CD4-positive, alpha-beta T cell (primary cell): ENCODE measurements at places on chromosomes 3 and 15.

DNA sequence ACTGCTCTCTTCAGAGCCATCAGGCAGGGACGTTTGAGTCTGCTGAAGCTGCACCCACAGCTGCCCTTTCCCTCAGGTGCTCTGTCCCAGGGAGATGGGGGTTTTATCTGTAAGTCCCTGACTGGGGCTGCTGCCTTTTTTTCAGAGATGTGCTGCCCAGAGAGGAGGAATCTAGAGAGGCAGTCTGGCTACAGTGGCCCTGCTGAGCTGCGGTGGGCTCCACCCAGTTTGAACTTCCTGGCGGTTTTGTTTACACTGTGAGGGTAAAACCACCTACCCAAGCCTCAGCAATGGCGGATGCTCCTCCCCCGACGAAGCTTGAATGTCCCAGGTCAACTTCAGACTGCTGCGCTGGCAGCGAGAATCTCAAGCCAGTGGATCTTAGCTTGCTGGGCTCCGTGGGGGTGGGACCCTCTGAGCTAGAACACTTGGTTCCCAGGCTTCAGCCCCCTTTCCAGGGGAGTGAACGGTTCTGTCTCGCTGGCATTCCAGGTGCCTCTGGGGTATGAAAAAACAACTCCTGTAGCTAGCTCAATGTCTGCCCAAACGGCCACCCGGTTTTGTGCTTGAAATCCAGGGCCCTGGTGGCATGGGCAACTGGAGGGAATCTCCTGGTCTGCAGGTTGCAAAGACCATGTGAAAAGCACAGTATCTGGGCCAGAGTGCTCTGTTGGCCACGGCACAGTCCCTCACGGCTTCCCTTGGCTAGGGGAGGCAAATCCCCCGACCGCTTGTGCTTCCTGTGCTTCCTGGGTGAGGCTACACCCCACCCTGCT lies 21.1 kb upstream of the ST6GAL1 start:
- DNase-seq = peak; percentile 77

DNA sequence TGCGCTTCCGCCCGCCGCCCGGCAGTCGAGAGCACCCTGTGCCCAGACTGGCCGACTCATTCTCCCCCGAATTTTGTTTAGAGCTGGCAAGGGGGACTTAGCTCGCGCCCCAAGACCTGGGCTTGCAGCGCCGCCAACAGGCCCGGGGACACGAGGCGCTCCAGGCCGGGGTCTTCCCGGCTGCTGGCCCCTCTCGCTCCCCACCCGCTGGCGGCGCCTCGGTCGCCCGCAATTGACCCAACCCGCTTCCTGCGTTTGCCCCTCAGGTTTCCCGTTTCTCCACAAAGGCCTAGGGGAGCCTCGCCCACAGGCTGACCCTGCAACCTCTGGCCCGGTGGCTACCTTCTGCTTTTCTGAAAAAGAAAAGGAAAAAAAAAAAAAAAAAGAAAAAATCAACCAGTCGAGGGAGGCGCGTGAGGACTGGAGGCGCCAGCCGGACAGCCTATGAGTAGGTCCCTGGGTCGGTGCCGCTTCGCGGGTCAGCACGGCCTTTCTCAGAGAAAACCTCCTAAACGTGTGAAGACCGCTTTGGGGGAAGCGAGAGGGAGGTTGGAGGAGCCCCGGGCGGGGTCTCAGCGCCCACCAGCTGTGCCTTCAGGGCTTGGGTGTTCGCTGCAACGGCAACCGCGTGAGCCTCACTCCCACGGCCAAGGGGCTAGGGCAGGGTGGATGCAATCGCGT lies 7.2 kb downstream of the FOXL2 start:
- no peak for DNase-seq

GRCh38 chr15:73328149-73328820 lies 40.5 kb downstream of the HCN4 start:
- DNase-seq = no peak

DNA sequence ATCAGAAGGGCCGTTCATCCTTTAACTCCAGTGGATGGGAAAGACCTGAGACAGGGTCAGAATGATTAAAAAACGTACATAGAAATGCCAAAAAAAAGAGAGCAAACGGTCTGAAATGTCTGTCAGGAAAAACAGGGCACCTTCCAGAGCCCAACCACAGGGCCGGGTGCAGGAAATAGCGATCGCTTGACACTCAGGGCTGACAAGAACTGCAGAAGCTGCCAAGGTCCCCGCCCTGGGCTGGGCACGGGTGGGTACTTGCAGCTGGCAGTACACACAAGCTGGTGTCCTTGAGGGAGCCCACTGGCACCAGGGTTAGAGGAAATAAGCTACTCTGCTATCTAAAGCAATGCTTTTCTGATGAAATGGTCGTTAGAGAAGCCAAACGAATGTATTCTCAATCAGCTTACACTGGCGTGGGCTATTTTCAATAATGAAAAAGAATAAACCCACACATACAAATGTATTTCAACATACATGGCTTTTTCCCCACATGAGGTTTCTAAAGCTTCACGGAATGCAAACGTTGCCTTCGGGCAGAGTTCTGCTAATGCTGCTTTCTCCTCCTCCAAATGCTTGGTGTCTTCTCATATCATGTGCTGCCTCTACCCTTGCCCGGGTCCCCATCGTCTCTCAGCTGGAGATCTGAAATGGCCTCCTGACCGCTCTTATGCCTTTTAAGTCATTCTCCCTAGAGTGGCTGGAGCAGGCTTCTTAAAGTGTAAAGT lies 15.6 kb downstream of the FRMD4B start:
- no peak for DNase-seq

DNA sequence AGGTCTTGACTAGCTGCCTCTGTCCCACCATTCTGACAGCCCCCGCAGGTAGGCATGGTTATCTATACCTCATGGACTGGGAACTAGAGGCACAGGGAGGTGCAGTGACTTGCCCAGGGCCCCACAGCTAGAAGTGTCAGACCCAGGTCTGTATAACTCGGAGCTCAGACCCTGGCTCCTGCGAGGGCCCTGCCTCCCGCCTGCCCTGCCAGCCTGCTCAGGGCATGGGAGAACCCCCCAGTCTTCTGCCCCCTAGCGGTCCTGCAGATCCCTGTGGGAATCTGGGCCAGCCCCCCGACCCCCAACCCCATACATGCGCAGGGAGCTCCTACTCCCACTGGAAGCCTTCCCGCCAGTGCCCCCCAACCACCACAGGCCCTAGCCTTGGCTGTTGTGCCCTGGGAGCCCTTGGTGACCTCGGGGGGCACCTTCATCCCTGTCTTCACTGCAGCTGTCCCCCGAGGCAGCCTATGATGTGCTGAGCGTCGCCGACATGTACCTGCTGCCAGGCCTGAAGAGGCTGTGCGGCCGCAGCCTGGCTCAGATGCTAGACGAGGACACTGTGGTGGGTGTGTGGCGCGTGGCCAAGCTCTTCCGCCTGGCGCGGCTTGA lies 6.9 kb downstream of the ABTB1 start:
- DNase-seq = no peak

- no peak for DNase-seq
These were observed 273.0 kb downstream of the DIPK2A start for GRCh38 chr3:144244662-144245061.

DNA sequence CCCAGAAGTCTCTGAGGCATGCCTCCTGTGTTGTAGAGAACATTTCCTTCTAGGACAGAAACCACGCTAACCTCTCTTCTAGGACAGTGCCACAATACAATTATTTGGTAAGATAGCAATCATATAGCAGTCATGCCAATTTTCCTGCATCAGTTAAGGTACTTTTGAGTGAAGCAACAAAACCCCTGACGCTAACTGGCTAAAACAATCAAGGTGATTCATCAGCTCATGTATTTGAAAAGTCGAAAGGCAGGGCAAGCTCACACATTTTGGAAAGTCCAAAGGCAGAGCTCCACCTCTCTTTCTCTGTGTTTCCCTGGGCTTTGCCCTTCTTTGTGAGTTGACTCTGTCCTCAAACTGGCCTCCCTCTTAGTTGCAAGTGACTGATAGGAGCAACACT lies 10.1 kb downstream of the TERC start:
- DNase-seq = no peak

DNA sequence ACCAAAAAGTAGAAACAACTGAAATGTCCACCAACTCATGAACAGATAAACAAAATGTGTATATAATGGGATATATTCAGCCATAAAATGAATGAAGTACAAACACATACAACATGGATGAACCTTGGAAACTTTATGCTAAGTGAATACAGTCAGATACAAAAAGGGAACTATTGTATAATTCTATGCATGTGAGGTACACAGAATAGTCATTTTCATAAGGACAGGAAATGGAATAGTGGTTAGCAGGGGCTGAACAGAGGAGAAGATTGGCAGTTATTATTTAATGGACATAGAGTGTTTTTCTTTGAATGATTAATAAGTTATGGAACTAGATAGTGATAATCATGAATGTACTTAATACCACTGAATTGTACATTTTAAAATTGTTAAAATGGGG lies 20.0 kb upstream of the TRANK1 start:
- no peak for DNase-seq

DNA sequence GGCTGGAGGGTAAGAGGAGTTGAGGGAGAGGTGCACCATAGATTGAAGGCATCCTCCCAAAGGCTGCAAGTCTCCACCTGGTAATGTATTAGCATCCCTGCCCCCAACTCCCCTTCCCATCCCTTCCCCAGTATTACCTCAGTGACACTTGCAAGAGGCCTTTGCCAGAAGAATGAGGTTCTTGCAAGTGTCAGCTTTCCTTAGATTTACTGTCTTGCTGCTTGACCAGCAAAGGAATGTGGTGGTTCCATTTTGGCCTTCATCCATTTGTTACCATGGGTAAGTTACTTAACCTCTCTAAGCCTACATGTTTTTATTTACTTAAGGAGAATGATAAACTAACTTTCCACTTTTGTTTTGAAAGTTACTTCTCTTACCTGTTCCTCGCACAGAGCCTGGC lies 108.9 kb downstream of the LRTM1 start:
- DNase-seq = no peak

GRCh38 chr15:68340726-68341671 lies 63.5 kb downstream of the FEM1B start:
- DNase-seq = no peak

DNA sequence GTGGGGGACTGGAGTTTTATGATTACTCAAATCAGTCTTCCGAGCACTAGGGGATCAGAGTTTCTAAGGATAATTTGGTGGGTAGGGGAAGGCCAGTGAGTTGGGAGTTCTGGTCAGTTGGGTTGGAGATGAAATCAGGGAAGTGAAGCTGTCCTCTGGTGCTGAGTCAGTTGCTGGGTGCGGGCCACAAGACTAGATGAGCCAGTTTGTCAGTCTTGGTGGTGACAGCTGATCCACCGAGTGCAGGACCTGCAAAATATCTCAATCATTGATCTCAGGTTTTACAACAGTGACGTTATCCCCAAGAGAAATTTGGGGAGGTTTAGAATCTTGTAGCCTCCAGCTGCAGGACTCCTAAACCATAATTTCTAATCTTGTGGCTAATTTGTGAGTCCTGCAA lies 249.4 kb downstream of the FAM43A start:
- no peak for DNase-seq

GRCh38 chr3:141969711-141970110 lies 93.3 kb downstream of the ATP1B3 start:
- DNase-seq = no peak

- no peak for DNase-seq
These were observed 64.0 kb downstream of the DPH6 start for GRCh38 chr15:35481992-35482391.

DNA sequence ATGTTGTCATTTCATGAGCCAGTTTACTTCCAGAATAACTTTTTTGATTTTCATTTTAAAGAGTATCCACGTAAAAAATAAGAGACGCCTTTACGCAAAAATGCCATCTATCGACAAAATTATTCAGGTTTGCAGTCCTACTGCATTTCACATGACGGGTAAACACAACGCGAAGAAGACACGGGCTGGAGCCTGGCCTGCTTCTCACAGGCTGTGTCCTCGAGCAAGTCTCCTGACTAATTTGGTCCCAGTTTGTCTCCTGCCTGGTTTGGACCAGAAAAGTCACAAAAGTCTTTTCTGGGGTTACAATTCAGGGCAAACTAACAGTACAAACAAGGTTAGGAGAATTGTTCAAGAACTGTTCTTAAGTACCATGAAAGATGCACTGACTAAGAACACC lies 51.7 kb downstream of the CHSY1 start:
- DNase-seq = no peak

- no peak for DNase-seq
These were observed 135.2 kb upstream of the BCL6 start for GRCh38 chr3:187880441-187880840.

DNA sequence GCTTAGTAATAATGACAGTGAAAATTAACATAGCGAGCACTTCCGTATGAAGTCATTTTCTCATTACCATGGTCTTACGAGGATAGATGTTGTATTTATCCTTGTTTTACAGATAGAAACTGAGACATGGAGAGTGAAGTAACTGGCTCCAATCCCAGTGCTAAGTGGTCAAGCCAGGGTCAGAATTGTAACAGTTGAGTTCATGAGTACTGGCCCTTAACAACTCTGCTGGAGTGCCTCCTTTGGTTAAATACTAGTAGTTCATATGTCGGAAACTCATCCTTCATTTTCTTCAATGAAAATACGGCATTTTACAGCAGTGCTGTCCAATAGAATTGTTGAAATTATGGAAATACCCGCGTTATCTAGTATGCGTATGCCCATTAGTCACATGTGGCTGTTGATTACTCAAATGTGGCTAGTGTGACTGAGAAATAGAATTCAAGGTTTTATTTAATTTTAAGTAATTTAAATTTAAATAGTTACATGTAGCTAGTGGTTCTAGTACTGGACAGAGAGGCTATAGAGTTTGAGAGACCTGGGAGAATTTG lies 32.5 kb downstream of the FNDC3B start:
- DNase-seq = no peak

GRCh38 chr3:191412759-191413158 lies 48.2 kb upstream of the PYDC2 start:
- no peak for DNase-seq

DNA sequence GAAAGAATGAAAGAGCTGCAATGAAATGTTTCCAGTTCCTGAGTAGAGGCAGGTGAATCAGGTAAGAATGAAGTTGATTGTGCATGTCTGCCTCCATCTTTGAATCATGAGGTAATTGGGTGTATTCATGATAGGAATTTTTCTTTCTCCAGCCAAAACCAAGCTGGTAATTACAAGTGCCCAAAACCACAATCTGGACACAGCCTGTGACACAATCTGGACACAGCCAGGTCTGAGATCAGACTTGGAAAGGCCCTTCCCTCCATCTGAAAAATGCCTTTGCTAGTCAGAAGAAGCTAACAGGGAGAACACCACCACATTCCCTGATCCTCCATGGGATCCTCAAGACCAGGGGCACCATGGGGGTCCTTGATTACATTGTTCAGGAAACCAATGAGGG lies 338.5 kb upstream of the THBS1 start:
- DNase-seq = no peak

DNA sequence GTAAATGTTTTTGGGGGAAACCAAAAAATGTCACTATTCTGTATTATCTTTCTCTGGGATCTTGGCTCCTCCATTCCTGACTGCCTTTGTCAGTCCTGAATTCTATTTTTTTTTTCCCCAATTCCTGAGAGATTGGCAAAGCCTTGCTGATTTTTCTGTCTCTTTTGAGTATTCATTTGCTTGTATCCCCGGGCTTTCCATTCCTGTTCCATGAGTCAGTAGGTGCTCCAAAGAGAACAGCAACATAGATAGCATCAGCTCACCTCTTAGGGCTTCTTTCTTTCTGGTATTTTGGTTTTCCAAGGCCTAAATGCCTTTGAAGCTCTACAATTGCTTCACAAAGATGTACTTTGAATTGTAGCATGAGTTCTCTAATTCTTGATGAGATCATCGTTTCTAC lies 271.7 kb upstream of the LRRC3B start:
- no peak for DNase-seq
